ENCODE measurements at places on chromosomes 16 and 17. TPM values are rescaled to one million over a fixed set of nuclear protein-coding genes. Genes with fewer than 3 reads are reported as not detected.

TMEM11 gene
- total RNA-seq, result 35.3 TPM

SUMO2 gene
- 217 TPM for total RNA-seq

GRCh38 chr16:19188406-19188805 lies 20.4 kb downstream of the SYT17 start:
- DNase-seq, result no peak

GRCh38 chr16:11497851-11498289 lies 88.8 kb downstream of the LITAF start:
- DNase-seq, result no peak
